ENCODE measurements at places on chromosomes 1 and 21.

DNA sequence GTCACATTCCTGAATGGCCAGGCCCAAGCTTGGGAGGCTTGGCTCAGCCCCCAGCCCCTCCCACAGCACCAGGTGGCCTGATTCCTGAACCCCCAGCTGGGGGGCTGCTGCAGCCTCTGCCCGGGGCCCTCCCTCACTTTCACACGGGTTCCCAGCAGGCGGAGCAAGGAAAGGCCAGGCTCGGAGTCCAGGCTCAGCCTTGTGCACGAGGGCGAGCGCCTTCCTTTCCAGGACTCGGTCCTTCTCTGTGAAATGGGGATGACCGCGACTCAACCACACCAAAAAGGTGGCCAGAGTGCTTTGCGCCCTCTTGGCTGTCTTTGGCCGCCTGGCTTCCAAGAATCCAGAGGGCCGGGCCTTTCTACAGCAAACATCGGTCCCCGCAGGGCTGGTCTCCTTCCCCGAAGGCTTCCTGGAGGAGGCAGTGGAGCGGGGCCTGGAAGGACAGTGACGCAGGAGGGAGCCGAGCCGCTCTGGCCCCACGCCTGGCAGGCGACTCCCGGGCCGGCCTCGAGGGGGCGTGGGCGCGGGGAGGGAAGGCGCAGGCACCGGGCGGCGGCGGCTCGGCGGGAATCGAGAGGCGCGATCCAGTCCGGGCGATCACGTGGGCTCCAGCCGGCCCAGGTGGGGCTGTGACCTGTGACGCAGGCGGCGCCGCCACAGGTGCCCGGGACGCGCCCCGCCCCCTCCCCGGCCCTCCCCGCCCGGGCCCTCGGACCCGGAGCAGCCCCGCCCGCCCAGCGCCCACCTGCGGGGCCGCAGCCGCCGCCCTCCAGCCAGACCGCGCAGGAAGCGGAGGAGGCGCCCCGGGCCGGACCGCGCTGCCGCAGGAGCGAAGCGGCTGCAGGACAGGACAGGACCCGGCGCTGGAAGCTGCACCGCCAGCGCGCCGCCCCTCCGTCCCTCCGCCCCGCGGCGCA is at the start of gene ARHGEF16:
ARHGEF16 (plus strand) TSS at position 775 of the 920 bp plus-strand sequence. CDS start 8,420 bp downstream, outside the sequence.
- DNase-seq: no peak

- no peak for DNase-seq
Observed at GRCh38 chr21:26195708-26196107, 25.1 kb upstream of the APP start.

DNA sequence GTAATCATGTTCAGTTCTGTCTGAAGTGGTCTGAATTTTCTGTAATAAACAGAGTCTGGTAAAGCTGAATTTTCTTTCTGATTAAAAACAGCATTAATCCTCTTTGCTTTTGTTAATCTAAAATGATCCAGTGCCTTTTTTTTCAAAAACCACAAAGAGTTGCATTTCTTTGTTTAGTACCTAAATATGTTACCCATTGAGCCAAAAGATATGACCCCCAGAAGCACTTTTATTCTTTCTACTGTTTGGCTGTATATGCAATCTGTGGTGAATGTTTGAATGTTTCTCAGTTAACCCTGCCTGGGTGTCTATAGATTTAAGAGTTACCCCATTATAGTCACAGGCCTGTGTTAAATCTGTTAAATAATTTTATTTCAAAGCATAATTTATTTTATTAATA is 394.8 kb downstream of the PTPRC start:
- no peak for DNase-seq

- no peak for DNase-seq
Observed at GRCh38 chr1:229229137-229229720, 41.7 kb upstream of the RAB4A start.

DNA sequence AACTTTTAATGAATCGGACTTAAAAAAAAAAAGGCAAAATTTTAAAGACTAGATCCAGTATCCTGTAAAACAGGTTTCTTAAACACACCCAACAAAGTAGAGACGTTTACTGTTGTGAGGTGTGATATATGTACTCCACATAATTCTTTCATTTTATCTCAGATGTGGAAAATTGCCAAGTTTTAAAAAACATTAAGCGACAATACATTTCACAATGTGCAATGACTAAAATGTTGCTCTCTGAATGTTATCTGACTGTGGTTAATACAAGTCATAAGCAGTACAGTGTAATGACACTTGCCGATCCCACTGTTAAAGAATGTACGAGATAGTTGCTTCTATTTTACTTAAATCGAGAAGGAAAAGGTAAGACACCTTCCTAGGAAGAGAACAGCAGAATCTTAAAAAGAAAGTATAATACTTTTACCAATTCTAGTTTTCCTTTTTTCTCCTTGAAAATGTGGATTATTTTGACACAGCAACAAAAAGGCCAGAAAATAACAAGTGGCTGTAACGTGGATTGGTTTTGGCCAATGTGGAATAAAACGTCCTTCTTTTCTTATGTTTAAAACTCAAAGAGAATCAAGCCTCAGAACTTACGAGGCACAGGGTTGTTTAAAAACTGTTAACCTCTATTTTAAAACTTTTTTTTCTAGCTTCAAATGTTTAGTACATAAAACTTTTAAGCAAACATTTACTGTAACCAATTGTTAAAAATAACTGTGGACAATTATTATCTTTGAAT is 51.4 kb downstream of the TP53BP2 start:
- no peak for DNase-seq

DNA sequence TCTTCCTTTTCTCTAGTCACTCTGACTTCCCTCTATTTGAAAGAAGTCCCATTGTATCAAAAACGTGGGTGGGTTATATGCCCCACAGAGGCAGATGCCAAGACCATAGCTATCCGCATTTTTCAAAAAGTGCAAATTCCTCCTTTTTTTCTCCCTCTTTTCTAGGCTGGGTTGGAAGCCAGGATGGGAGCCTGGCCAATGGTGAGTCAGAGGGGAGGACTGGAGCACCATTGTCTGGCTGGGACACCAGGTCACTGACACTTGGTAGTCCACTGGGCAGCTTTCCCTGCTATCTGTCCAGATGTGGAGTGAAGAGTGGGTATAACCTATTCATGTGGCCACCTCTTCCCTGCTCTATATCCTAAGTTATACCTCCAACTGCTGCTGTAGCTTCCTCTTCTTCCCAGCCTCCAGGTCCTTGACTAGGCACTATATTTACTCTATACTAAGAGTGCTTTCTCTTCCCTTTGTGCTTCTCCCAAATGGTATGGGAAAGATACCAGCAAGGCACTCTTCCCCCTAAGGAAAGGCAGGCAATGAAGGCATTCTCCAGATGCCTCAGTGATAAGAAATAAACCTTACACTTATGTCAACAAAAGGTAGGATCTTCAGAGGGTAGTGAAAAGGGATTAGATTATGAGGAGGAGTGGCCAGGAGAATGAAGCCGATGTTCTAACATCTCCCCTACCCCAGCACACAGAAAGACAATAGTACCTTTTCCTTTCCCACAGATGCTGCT is 12.9 kb downstream of the PI4KB start:
- no peak for DNase-seq

GRCh38 chr1:44246806-44247205 is 33.5 kb downstream of the DMAP1 start:
- no peak for DNase-seq

- no peak for DNase-seq
Observed at GRCh38 chr1:33269621-33270020, 13.3 kb downstream of the ZNF362 start.

GRCh38 chr1:220786337-220787068 is at the start of gene MTARC1:
TSS of gene MTARC1 (plus strand) at chr1:220786913. CDS start at chr1:220786945, 32 bp downstream.
- DNase-seq: no peak

DNA sequence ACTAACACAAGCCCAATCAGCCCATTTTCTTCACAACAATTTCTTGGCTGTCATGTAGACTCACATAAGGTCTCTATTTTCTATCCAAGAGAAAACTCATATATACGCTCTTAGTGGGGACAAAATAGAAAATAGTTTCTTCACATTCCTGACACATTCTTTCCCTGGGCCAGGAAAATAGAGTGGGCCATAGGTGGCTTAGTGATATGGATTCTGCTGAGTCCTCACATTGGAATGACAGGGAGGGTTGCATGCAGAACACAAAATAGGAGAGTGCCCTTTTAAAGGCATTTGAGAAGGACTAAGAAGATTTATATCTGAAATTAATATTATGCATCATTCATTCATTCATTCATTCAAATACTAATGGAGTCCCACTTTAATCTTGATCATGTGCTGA is 207.7 kb downstream of the LYPLAL1 start:
- DNase-seq: no peak

- DNase-seq: no peak
Observed at GRCh38 chr1:116942344-116942743, 32.6 kb downstream of the PTGFRN start.

DNA sequence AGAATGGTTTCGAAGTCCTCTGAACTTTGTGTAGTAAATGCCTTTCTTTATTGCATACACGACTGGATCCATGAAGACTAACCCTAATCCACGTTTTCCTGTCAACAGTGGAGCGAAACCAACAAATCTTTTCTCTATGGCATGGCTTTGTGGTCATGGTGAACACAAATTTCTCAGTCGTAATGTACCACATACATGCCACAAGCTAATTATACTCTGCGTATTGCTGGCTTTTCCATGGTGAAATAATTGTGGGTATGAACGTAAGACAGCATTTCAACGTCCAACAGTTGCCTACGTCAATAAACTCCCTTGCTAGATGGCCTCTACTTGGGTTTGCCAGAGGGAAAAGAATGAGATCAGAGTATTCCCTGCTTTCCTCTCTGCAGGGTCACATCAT is 27.5 kb downstream of the INTS7 start:
- no peak for DNase-seq

DNA sequence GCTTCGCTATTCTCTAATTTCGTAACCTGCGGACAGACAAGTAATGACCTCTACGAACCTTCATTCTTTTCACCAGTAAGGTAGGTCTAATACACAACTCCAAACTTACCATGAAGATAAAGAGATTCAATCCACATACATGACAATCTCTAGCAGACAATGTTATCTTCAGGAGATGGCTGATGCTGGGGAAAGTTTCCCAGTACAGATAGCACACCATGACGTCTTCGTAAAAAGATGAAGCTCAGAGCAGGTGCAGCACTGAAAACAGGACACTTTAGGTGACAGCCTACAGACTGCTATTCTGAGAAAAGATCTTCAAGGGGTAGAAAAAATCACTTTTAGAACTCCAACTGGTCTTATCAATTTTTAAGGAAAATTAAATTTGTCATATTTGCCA is 41.3 kb downstream of the ZNF281 start:
- no peak for DNase-seq

GRCh38 chr1:184648160-184648855 is 106.3 kb downstream of the EDEM3 start:
- DNase-seq: no peak

GRCh38 chr21:39232861-39233291 is 49.6 kb upstream of the PSMG1 start:
- no peak for DNase-seq

DNA sequence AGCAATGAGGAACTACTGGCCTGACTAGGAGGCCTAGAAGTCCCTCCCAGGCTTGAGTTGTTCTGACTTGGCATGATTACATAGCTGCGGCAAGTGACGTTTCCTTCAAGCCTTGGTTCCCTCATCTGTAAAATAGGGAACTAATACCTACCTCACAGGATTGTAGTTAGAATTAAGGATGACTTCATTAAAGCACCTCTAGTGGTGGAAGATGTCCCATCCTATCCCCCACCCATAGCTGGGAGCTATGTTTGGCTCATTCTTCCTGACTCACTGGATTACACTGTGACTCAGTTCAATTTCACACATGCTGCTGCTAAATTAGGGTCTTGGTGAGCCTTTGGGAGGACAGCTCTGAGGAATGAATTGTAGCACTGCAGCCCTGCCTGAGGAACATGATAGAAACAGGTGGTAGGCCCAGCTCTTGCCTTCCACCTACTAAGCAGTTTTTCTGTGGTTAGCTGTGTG is 6.0 kb upstream of the SHISA4 start:
- peak; percentile 85 for DNase-seq

DNA sequence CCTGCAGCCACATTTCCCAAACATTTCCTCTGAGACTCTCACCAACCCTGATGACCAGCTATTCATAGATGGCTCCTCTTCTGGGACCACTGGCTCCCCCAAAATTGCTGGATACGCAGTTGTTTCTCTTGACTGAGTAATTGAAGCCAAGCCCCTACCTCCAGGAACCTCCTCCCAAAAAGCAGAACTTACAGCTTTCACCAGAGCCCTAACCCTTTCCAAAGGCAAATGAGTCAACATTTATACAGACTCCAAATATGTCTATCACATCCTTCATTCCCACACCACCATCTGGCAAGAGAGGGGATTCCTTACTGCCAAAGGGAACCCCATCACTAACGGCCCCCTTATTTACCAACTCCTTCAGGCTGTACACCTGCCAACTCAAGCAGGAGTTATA is 20.3 kb upstream of the CA6 start:
- DNase-seq: no peak

DNA sequence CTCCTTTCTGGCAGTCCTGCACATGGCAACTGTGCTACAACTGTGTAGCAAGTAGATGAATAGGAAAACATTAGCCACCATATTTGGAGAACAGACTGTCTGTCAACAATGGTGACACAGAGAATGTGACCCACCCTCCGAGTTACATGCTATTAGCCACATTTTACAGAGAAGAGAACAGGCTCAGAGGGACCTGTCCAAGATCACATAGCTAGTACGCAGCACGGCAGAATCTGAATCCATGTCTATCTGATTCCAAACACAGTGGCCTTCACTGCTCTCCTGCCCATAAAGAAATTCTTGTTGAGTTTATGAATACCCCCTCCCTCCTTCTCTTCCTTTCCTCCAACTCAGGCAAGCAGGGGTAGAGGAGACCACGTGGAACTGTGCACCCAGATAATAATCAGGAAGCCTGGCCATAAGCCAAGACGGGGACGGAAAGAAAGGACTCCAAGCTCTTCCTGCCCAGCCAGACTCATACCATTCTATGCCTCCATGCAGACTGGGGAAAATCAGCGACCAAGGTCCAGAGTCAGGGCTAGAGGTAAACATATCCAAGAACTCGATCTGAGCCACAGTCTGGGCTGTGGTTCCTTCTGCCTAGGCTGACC is 78.8 kb downstream of the TRABD2B start:
- no peak for DNase-seq

- no peak for DNase-seq
Observed at GRCh38 chr1:20164694-20165202, 21.1 kb upstream of the UBXN10 start.

DNA sequence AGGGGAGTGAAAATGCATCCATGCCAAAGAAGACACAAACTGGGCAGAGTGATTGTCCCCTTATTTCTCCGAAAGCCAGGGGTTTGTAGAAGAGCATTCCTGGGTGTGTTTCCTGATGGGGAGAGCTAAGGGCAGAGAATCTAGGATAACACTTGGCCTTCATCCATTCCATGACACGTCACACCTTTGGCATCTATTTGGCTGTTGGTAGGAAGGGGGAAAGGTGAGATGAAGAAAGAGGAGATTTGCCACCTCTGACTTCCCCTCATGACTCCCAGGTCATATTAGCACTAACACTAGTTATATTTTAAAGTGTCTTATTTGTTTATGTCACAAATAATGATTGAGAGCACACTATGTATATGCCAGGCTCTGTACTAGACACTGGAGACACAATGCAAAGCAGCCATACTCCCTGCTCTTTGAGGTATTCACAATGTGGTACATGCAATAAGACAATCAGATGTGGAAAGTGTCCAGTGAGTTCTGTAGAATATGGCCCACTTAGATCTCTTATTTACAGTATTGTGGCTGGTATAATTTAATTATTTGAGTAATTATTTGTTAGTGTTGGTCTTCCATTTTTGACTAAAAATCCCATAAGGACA is 54.5 kb upstream of the GADD45A start:
- no peak for DNase-seq

GRCh38 chr21:39220150-39220549 is 36.9 kb upstream of the PSMG1 start:
- DNase-seq: no peak

- DNase-seq: no peak
Observed at GRCh38 chr21:25732091-25732760, 2.5 kb downstream of the ATP5PF start.
